CD4-positive, alpha-beta T cell treated with Interleukin-4 for 1 hour (primary cell): ENCODE measurements at places on chromosomes 1 and 21.

GRCh38 chr1:115865704-115866380 is 24.9 kb upstream of the NHLH2 start:
- no peak for DNase-seq

GRCh38 chr21:35796844-35797243 is 263.5 kb downstream of the SETD4 start:
- DNase-seq, result no peak

GRCh38 chr1:17673329-17674072 is 81.6 kb upstream of the ACTL8 start:
- no peak for DNase-seq

- no peak for DNase-seq
Measured at GRCh38 chr1:68167211-68167610, 65.1 kb downstream of the WLS start.

GRCh38 chr1:50047916-50048694 is 24.4 kb upstream of the AGBL4 start:
- peak; percentile 5 for DNase-seq
